RPMI7951 (cell line): ENCODE measurements at places on chromosomes 7 and 10.

DNA sequence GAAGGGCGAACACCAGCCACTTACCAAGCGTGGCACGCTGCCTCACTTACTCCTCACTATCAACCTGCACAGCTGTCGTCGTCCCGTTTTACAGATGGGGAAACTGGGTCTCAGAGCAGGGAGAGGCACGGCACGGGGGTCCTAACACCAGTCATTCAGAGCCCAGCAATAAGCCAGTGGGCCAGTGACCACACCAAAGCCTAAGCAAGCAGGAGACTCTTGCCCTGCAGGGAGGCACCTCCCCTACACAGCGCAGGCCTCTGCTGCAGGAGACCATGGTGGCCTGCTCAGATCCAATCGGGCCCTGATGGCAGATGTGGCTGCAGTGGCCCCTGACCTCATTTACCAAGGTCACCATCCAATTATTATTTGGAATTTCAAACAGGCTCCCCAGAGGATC lies 4.8 kb downstream of the SLIT1 start:
- no peak for DNase-seq

DNA sequence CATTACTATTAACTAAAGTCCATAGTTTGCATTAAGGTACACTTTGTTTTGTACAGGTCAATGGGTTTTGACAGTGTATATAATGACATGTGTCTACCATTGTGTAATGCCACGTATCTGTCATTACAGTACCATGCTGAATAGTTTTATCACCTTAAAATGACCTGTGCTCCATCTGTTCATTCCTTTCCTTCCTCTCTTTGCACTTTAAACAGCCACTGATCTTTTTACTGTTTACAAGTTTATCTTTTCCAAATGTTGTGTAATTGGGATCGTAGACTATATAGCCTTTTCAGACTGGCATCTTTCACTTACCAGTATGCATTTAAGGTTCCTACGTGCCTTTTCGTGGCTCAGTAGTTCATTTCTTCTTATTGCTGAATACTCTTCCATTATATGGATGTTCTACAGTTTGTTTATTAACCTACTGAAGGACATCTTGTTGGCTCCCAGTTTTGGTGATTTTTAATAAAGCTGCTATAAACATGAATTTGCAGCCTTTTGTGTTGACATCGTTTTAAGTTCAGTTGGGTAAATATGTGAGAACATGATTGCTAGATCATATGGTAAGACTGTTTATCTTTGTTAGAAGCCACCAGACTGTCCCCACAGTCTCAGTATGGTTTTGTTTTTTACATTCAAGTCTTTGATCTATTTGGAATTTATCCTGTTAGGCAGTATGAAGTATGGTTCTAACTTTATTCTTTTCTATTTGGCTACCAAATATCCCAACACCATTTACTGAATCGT lies 24.7 kb downstream of the STAM start:
- no peak for DNase-seq

DNA sequence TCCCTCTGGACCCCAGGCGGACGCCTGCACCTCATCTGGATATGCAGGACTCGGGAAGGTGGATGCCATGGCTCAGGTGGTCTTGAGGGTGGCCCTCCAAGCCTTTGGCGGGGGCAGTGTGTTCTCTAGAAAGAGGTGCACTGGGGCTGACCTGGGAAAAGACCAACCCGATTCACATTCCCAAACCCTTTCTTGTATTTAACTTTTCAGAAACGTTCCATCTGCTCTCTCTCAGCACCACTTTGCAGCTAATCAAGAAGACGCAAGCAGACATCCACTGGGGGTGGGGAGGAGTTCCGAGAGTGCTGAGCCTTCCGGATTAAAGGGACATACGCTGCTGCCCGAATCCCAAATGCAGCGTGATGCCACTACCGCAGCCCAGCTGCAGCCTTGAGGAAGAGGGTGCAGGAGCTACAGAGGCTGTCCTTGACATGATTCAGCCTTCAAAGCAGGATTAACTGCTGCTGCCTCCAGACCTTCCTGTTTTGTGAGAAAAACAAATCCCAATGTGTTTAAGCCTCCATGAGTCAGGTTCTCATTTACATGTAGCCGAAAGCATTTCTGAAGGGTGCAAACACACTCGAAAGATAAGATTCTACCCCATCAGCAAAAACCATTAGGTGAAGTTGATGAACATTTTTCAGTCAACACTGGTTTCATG lies 39.9 kb downstream of the RBM17 start:
- peak; percentile 80 for DNase-seq

DNA sequence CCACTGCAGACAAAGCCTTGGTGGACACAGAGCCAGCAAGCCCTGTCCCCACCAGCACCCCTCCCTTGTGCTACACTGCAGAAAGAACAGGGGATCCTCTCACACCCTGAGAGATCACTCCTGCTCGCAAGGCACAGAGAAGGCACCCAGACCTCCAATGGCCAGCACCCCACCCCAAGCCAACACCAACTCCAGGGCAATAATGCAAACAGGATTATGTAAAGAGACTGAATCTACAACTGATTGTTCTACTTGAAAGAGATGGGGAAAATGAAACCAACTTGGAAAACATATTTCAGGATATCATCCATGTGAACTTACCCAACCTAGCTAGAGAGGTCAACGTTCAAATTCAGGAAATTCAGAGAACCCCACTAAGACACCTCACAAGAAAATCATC lies 26.5 kb upstream of the STARD3NL start:
- no peak for DNase-seq

- no peak for DNase-seq
Measured at GRCh38 chr7:149825567-149826343, 12.4 kb upstream of the ZNF862 start.

GRCh38 chr7:268991-269390 lies 21.0 kb upstream of the FOXL3 start:
- DNase-seq: peak; percentile 76
